ENCODE measurements at places on chromosomes 3 and 15.

DNA sequence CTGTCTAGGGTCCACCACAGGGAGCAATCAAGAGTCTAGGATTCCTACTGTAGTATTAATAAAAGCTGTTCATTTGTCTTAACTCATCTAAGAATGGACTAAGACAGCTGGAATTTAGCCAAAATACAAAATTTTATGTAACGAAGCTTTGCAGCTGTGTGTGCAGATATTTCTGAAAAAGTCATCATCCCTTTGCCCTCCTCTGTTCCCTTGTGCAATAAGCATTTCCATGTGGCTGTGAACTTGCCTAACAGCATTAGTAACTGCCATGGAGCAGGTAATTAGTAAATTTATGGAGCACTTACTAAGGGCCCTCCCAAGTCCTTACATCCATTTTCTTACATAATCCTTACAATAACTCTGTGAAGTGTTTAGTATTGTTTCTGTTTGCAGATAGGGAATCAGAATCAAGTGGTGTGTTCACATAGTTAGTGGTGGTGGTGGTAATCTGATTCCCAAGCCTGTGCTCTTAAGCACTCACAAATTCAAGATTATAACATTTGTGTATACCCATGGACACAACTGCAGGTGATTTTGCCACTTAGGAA, 114.5 kb downstream of the RARB start:
- DNase-seq: no peak

DNA sequence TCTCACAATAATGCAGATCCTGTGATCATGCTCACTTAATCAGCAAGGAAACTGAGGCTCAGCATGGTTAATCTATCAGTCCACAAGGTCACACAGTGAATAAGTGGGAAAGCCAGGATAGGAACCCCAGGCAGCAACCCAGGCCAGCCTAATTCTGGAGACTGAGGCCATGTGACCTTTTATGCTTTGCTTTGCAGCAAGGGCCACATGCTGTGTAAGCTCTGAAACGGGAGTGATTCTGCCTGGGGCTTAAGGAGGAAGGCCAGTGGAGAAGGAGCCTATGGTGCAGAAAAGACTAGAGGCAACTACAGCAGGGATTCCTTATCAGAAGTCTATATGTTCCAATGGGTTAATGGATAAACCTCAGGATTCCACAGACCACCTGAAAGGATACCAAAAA, 157.6 kb upstream of the PPP2R3A start:
- DNase-seq: no peak

GRCh38 chr3:53511246-53511645, 16.8 kb downstream of the CACNA1D start:
- DNase-seq: no peak

DNA sequence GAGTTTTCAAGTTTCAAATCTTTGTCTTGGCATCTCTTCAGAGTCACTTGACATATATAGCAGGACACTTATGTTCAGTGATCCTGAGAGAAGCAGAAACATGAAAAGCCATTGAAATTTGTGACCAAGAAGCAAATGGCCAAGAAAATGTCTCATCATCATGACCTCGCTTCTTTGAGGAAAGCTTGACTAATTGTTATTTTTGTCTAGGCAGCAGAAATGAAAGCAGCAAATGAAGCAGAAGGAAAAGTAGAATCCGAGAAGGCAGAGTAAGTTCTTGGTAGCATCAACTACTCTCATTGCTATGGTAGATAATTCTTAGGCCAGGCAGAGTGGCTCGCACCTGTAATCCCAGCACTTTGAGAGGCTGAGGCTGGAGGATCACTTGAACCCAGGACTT, 127.7 kb upstream of the CHRM5 start:
- no peak for DNase-seq

DNA sequence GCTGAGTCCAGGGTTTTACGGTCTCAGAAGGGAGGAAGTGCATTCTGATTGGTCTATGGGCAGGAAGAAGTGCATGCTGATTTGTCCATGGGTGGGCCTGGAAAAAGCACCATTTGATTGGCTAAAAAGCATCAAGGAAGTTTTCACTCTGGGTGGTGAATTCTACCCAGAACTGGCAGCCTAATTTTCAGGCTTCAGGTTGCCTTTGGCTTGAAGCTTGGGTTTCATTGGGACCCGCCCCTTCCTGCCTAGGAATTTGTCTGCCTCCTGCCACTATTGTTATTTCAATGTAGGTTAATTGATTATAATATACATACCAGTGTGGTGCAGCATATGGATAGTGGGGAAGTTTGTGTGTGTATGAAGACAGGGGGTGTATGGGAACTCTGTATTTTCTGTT, 1355.9 kb downstream of the SI start:
- no peak for DNase-seq

- no peak for DNase-seq
Observed at GRCh38 chr15:78004919-78005634, 72.4 kb downstream of the TBC1D2B start.

DNA sequence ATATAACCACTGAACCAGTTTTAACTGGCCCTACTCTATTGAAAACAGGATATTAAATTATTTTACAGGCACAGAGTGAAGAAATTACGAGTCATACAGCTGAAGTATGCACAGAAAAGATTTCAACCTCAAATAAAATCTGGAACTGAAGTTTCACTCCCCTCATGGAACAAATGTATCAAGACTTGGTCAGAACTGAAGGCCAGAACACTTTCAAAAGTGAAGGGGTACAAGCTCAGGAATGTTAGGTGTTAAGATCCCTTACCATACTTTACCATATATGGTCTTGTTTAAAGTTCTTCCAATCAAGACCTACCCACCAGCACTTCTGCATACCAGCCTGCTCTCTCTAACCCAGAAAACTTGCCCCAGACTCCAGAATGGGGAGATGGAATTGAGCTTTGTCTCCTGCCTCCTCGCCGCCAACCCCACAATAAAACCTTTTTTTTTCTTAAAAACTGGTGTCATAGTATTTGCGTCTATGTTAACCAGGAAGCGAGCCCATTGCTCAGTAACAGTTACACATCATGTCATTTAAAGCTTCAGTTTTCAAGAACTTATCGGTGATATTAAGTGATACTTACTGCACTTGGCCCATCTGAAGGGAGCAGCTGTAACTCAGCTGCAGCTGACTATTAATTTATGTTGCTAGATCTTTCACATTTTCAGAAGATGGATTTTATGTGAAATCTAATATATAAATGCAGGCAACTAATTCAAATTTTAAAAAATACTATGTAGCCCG, 59.9 kb downstream of the OXSM start:
- DNase-seq: no peak

DNA sequence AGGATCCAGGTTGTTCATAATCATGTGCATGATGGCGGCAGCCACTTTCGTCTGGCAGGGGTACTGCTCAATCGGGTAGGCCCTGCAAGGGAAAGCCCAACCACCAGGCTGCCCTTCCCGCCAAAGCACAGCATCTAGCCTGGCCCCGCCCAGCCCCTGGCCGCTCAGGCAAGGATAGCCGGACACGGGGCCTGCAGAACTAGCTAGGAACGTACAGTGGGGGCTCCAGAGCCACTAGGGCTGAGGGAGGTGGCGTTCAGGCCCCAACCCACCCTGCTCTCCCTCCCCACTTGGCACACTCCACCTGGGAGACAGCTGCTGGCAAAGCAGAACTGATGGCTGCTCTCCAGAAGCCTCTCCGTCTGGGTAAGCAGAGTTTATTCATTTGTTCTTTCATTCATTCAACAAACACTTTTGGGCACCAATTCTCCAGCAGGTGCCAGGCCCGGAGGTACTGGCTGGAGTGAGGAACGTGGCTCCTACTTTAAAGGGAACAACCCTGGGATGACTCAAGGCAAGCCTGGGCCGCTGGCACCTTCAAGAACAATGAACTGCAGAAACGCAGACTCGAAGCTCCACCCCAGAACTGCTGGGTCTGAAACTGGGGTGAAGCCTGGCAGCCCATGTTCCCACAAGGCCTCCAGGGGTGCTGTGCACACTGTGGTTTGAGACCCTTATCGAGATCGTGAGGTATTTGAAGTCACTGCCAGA, 7.8 kb downstream of the UROC1 start:
- DNase-seq: no peak

Data from hematopoietic multipotent progenitor cell treated with erythropoietin and hydrocortisone succinate and interleukin-3 and kit ligand, for 15 days (in vitro differentiated cells).